ENCODE measurements at places on chromosomes 16 and 17.

DNA sequence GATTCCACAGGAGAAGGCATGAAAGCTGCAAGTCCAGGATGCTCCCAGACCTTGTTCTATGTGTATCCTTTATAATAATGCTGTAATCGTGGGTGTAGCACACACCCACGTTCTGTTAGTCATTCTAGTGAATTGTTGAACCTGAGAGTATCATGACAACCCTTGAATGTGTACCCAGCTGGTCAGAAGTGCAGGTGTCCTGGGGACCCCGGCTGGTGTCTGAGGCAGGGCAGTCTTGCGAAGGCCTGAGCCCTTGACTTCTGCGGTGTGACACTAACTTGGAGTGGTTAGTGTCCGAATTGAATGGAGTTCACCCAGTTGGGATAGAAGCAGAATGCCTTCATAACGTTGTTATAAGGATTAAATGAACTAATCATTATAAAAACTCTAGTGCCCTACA, 218.0 kb upstream of the TNRC6C start:
- DNase-seq, result no peak

DNA sequence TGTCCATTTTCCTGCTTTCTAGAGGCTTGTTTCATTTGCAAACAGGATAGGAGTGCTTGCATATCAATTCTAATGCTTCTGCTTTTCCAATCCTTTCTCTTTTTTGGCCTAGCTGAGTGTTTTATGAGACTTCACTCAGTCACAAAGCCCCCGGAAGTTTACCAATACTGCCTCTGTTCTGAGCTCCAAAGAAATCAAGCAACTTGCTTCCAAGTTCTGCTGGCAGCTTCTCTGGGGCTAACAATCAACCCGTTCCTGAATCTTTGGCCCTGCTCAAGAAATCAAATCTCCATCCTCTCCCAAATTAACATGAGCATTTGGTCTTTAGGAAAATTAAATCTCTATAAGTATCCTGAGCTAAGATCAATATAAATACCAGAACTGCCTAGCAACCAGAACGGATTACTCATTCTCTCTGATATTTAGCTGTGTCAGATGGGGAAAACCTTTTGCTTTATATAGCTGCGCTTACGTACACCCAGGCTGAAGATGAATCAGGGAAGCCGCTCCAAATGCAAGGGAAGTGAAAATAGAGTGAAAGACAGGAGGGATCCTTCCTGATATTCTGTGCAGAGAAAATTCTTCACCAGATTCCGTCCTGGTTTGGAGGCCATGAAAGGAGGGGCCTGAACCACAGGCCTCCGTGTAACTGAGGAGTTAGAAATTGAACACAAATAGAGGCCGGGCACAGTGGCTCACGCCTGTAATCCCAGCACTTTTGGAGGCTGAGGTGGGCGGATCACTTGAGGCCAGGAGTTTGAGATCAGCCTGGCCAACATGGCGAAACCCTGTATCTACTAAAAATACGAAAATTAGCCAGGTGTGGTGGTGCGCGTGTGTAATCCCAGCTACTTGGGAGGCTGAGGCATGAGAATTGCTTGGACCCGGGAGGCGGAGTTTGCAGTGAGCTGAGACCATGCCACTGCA, 23.3 kb upstream of the GRB2 start:
- no peak for DNase-seq

DNA sequence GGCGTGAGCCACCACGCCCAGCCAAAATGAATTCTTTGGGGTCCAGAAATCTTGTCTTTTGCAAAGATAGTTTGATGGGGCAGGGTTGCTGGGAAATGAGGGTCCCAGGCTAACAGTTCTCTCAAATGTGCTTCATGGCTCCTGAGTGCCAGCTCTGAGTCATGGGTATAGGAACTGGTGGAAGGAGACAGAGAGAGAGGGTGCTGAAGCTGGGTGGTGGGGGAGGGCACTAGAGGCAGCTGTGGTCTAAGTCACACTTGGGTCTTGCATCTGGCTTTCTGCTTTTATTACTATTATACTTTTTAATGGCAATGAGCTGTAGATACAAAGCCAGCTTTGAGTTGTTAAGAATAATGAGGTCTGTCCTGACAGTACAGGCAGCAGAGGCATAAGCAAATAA, 54.6 kb downstream of the PRKCA start:
- DNase-seq, result no peak

- no peak for DNase-seq
These were observed 175.5 kb downstream of the KATNIP start for GRCh38 chr16:27725236-27726000.

DNA sequence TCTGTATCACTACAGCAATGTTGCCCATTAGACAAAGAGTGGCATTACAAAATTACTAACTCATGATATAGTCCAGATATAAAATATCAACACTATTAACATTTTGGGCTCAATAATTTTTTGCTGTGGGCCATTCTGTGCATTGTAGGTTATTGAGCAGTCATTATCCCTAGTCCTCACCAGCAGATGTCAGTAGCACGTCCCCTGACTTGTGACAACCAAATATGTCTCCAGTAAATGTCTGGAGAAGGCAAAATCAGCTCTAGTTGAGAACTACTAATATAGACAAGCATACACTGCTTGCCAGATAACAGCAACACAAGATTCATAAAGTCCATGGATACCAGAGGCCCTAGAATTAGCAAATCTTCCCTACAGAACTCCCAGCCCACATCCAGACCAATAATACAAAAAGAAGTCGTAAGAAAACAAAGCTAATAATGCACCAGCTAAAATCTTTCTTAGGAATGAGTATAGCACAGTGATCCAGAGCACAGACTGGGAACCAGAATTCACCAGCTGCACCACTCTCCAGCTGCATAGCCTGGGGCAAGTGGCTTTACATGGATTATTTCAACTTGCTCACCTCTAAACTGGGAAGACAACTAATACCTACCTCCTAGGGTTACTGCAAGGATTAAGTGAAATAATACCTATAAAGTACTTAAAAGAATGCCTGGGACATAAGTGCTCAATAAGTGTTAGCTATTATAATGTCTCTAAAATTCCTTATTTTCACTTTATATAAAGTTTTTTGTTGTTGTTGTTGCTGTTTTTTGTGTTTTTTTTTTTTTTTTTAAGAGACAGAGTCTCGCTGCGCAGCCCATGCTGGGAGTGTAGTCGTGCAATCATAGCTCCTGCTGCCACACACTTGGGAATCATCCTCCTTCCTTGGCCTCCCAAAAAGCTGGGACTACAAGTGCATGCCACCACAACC, 23.7 kb downstream of the HELZ start:
- DNase-seq, result peak; percentile 26

DNA sequence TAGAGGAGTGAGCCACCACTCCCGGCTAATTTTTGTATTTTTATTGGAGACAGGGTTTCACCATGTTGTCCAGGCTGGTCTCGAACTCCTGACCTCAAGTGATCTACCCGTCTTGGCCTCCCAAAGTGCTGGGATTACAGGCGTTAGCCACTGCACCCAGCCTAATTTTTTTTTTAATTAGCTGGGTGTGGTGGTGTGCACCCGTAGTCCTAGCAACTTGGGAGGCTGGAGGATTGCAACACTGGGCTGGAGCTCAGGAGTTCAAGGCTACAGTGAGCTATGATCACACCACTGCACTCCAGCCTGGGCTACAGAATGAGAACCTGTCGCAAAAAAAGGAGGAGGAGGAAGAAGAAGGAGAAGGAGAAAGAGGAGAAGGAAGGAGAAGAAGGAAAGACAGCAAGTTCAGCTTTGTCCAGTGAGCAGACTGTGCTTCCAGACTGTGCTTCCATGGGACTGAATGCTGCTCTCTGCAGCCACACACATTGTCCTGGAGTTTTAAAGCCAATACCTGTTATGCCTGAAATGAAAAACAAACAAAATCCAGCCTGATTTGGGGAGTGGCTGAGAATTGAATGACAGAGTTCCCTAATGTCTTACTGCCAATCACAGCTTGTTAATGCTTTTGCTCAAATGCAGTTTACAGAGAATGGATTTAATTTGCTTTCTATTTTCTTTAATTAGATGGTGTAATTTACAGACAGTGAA, 2.8 kb upstream of the TNFRSF13B start:
- DNase-seq, result no peak

DNA sequence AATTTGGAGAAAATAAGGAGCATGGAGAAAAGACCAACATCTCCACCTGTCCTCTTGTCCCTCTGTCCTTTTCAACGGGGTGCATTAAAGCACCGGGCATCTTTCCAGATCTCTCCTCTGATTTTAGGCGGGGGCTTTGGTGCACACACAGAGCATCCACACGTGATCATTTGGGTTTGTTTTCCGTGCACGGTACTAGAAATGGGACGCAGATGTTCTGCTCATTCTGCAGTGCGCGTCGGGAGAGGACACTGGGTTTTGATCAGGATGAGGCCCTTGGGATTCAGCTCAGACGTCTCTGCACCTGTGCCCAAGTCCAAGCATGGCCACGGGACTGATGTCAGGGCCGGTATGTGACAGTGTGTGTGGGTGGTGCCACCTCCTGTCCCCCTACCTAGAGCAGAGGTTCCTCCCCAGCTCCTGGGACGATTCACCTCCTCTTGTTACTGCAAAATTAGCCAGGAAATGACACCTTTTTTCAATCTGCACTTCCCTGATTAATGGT, 31.9 kb downstream of the PDIA2 start:
- DNase-seq, result peak; percentile 68

DNA sequence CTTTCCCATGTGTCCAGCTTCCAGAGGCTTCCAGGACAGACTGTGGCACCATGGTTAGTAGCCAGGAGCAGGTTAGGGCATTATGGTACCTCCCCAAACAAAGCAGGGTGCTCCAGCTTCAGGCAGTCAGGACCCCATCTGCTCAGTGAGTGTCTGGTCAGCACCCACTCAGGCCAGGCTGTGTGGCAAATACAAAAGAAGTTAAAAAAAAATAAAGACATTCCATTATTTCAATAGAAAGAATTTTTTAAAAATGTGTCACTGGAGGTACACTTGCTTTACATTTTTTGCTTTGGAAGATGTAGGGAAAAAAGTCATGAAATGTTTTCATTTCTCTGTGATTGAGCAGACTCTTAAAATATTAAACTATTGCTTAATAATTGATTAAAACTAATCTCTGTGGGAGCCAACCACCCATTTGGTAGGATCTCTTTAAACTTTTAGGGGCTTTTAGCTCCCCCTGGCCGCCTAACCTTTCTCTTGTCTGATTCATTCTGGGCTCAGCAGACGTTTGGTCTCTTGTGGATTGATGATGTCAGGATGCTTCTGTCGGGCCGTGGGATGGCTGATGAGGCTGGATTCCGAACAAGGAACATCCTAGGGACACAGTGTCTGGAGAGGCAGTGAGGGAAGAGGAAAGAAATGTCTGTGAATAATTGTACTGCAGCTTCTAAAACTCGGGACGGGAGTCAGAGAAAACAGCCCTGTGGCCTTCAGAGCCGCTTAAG, 28.4 kb upstream of the NPTX1 start:
- DNase-seq, result no peak

DNA sequence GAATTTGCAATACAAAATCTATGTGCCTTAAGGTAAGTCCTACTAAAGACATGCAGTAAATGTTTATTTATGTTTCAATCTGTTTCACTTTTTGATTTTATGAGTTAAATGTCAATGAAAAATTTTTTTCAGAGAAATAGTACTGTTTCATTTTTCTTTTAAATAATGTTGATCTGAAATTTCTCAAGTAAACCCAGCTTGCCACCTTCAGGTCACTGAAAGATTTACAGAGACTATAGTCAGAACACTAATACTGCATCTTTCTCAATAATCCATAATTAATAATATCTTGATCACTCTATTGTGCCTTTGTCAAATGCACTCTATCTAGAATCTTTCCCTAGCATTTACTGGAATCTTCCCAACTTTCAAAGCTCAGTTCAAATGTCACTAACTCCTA, 6.5 kb upstream of the DHX40 start:
- DNase-seq, result no peak

DNA sequence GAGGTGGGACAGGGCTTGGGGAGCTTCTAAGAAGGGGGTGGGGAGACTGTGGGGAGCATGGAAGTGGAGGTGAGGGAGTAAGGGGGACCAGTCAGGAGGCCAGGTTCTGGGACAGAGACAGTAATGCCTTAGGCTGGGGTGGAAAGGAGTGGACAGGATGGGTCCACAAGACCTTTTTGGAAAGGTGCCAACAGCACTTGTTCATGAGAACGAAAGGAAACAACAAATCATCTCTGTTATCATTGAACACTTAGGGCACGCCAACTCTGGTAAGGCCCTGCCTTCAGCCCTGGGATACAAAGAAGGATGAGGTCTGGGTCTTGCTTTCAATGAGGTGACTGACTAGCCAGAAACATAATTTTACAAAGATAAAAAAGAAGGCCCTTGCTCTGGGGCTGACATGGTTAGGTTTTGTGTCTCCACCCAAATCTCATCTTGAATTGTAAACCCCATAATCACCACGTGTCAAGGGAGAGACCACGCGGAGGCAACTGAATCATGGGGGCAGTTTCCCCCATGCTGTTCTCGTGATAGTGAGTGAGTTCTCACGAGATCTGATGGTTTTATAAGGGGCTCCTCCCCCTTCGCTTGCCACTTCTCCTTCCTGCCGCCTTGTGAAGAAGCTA, 113.8 kb downstream of the SLC39A11 start:
- no peak for DNase-seq

DNA sequence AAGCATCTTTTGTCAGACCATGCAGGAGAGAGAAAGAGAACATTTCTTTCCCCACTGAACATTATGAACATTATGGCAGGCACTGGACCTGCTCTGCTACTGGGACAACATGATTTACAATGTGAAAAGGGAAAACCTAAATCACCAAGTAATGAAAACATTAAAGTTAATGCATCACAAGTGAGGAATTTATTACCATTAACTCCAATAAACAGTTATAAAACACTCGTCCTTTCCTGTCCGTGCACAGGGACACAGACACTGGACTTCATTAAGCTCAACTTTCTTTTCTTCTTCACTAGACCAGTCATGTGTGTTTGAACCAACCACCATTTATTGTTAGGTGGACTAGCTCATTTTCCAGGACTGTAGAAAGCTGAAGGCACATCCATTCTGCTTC, 95.4 kb downstream of the SNX11 start:
- DNase-seq, result no peak

DNA sequence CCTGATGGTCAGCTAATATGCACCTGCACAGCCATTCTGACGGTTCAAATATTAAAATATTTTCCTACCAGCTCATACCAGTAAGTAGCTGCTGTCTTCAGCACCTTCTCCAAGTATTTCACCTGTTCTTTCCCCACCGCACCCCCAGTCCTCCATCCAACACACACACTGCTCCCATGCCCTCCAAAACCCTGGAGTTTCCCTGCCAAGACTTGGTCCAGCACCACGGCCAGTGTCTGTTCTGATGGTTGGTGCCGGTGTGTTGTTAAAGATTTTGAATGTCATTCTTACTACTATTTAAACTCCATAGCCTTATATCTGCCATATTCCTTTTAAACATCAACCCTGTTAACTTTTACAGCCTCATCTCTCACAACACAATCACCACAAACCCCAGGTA, 142.4 kb downstream of the GSG1L start:
- DNase-seq, result no peak
